ENCODE measurements at places on chromosomes 12 and 14.

DNA sequence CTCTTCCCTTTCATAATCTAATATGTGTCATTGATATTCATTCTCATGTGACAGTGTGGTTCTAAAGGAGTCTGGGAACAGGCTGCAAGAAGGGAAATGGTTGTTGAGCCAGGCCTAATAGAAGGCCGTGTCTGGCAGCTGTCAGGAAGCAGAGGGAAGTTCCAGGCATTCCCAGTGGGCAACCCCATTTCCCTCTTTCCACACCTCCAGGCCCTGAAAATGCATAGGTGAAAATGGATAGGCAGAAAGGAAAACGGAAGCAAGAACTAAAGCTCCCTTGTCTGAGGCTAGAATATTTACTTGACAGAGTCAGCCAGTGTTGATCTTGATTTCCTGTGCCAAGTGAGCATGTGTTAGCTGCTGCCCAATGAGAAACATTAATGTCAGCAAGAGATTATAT is 97.7 kb downstream of the PPM1A start:
- no peak for DNase-seq

GRCh38 chr12:28938581-28939235 is 210.4 kb upstream of the FAR2 start:
- no peak for DNase-seq

DNA sequence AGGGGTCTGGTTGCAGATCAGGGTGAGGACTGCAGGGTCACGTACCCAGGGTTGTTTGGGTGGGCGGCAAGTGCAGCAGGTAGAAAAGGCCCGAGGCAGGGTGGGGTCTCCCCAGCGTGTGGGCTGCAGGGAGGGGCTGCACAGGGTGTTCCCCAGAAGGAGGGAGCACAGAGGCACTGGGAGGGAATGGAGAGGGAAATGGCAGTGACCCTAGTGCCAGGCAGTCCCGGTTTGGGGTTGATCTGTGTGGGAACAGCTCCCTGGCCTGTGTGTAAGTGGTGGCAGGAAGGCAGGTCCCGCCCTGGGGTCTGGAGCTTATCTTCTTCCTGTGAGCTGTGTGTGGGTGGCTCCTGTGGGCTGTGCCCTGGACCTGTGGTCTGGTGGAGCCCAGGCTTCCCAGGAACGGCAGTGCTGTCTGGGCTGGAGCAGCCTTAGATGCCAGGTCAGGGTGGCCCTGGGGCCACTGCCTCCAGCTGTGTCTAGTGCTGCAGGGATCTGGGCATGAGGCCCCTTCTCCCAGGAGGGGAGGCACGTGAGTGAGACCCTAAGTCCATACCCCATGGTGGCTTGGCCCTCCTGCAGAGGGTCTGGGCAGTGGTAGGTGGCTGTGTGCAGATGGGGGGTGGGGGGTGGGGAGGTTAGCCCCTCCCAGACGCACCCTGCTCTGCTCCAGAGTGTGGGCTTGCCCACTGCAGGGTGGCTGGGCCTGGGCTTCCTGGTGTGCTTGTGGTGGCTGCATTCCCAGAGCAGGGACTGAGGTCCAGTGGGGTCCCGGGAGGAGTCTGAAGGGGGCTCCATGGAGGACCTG is 363.5 kb downstream of the TMEM121 start:
- DNase-seq, result no peak

DNA sequence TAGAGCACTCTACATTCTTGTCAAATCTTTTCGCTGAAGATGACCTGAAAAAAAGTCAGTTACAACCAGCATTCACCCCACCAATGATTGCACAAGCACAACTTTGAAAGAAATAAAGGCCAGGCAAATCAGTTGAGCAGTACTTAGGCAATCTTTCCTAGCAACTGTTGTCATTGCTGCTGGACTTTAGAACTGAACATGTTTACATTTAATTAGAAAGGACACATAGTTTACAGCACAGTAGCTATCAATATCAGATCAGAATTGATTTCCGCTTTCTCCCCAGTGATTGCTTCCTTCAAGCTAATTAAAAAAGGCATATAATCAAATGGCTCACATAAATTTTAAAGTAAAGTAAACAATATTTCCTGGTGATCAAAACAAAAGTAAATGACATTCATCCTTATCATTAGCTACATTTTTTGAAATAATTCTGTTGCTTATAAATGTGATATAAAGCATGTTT is 128.4 kb downstream of the FOXA1 start:
- DNase-seq, result no peak

DNA sequence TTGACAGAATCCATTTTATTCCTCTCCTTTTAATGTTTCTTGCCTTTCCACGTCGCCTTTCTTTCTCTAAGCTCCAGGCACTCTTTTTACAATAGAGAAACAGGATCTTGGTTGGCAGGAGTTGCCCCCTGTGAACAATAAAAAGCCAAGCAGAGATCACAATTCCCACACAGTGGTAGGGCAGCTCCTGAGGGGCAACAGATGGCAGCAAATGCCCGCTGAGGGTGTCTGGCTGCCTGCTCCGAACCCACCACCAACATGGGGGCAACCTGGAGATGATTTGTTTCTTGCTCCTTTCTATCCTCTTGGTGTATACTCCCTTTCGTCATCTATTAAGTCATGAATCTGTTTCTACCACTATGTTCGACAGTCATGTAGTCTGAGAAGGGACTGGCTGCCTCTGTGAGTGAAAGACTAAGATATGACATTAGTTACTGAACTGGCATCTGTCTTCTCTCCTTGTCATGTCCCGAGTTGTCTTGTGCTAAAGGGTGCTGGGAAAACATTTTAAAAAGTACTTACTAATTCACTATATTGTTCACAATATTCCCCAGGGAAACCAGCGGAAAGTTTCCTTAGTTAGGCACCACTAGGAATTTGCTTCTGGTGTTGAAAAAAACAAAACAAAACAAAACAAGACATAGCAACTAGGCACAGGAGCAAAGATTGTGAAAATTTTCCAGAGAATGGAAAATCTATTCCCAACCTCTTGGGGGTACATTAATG is 170.1 kb downstream of the STXBP6 start:
- no peak for DNase-seq

GRCh38 chr12:5459051-5459782 is 27.3 kb downstream of the NTF3 start:
- no peak for DNase-seq

- no peak for DNase-seq
Measured at GRCh38 chr14:21505012-21505553, 6.1 kb downstream of the METTL3 start.

GRCh38 chr14:26163761-26164160 is 434.1 kb downstream of the NOVA1 start:
- DNase-seq, result peak; percentile 22

- DNase-seq, result peak; percentile 28
Measured at GRCh38 chr14:37559386-37559785, 35.7 kb downstream of the FOXA1 start.

- no peak for DNase-seq
Measured at GRCh38 chr14:76421662-76422061, 45.7 kb downstream of the ESRRB start.

DNA sequence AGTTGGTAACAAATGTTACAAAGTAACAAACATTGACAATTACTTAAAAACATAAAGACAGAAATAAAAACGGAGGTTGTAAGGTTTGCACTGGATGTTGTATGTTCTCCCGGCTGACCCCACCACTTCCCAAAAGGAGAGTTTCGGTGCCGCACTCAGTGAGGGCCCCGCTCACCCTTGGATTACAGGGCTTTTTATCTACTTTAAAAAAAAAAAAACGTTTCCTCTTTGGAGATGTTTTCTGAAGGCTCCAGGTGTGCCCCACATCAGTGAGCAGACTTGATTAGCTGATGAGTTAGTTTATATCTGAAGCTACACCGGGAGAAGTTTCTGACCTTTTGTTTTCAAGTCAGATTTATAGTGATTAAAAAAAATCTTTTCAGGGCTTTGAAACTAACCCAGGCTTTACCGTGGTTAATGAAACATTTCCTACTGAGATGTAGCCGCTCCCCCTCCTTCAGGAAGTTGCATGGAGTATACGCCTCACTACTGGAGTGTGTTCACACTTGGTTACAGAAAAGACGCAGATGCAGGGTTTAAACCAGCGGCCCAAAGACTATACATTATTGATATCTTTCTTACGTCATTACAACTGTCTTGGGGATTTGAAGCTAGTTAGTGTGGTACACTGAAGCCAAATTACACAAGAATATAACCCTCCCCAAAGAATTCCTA is 38.0 kb upstream of the BCL7A start:
- no peak for DNase-seq

GRCh38 chr12:119178544-119179334 is at the start of gene HSPB8:
HSPB8 (plus strand) TSS chr12:119178931; CDS start chr12:119179313, 382 bp downstream.
- DNase-seq, result peak; percentile 38

- no peak for DNase-seq
Measured at GRCh38 chr12:109120095-109120494, 3.7 kb downstream of the ACACB start.

DNA sequence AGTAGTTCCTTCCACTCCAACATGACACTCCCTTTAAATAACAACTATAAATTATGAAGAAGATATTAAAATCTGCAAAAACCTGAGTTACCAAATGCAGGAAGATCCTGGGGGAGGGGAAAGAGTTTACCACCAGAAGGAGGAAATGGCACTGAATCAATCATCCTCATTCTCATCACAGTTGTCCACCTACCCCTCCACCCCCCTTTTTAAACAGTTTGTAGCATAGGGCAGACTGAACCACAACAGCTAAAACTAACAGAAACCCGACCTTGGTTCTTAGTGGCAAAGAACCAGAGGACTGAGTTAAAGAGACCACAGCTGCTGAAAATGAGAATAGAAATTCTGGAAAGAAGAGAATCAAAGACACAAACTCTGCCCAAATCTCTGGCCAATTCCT is 189.5 kb downstream of the MED13L start:
- no peak for DNase-seq

DNA sequence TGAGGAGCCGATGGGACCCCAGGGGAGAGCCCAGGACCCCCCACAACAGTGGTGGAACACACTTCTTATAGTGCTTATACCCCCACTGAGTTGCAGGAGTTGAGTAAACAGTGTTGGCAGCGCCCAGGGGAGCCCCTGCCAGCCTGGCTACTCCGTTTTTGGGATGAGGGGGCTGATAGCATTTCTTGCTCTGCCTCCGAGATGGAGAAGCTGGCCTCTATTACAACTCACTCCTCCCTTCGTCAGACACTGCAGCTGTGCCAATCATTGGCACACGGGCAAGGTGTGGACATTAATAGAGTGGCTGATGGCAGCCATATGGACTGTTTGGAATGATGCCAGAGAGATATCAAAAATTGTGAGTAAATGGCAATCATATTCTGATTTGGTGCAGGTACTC is 94.9 kb upstream of the TMPO start:
- DNase-seq, result no peak

DNA sequence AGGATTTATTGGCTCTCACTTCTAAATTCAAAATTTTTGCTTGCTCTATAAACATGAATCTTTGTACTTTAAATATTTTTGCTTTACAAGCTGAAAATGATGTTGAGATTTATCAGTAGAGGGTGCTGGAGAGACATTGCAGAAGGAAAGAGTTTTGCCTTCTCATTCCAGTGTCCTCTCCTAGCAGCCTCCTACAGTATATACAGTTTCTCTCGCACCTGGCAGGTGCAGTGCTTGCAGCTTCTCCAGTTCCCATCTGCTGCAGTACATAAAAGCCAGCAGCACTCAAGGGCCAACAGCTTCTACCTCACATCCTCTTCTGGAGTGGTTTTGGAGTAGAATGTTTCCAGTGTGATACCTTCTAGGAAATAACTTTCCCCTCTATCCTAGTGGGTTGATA is 601.8 kb upstream of the ATXN7L3B start:
- no peak for DNase-seq

GRCh38 chr12:42086031-42086430 is 58.6 kb downstream of the GXYLT1 start:
- peak; percentile 18 for DNase-seq

GRCh38 chr12:64757771-64758170 is 1.4 kb downstream of the GNS start:
- DNase-seq, result no peak

Data from astrocyte of the cerebellum (primary cell).